Uterus (tissue), 4 donors: ENCODE measurements at places on chromosomes 12 and 14.

GRCh38 chr12:93722835-93723567 is 45.8 kb downstream of the CRADD start:
- DNase-seq: no peak

DNA sequence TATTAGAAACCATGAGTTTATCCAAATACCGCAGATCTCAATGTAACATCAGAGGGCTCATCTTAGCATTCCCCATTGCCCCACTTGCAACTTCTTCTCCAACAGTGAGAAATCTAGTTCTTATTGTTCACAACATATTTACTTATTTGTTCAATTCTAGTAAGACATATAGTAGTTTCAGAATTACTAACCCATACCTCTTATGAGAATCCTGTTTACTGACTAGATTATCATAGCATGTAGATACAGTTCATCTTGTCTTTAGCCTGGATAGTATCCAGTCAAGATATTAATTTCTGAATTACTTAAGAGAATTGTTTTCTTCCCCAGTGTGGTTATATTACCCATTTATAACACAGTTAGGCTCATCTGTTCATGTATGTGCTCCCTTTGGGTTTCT is 80.6 kb downstream of the NIN start:
- DNase-seq: no peak

DNA sequence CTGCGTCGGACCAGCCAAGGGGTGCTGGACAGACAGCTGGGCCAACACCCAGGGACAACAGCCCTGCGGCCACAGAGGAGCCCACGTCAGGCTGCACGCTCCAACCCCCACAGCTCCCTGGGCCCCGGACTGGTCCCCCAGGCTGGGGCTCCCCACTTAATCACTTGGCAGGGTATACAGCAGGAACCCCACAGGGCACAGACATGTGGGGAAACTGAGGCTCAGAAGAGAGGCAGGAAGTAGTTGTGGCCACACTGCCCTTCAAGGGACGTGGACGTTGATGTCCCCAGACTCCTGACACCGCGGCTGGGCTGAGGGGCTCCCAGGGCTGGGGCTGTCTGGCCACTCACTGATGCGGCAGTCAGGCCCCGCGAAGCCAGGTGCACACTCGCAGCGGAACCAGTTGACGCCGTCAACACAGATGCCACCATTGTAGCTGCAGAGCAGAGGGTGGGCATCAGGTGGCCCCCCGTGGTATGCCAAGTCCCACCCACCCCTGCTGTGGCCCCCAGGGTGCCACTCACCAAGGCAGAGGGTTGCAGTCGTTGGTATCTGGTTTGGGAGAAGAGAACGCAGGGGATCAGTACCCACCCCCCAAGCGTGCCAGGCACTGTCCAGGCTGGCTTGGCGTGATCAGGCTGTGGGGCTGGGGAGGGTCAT is 21.5 kb downstream of the JAG2 start:
- DNase-seq: no peak

DNA sequence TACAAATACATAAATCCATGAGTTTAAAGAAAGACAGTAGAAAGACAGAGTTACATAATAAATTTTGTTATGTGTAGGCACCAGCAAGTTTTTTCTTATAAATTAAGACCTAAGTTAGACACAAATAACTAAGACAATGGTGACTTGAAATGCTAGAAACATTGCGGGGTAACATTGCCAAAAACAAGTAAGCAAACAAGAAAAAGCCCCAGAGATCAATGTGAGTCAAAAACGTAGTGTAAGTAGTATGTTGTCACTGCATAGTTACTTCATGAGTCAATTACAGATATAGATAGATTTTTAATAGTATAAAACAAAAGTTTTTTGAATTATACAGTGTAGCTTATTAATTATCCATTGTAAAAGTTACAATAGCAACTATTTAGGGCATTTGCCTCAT is 83.4 kb downstream of the CNTN1 start:
- no peak for DNase-seq

DNA sequence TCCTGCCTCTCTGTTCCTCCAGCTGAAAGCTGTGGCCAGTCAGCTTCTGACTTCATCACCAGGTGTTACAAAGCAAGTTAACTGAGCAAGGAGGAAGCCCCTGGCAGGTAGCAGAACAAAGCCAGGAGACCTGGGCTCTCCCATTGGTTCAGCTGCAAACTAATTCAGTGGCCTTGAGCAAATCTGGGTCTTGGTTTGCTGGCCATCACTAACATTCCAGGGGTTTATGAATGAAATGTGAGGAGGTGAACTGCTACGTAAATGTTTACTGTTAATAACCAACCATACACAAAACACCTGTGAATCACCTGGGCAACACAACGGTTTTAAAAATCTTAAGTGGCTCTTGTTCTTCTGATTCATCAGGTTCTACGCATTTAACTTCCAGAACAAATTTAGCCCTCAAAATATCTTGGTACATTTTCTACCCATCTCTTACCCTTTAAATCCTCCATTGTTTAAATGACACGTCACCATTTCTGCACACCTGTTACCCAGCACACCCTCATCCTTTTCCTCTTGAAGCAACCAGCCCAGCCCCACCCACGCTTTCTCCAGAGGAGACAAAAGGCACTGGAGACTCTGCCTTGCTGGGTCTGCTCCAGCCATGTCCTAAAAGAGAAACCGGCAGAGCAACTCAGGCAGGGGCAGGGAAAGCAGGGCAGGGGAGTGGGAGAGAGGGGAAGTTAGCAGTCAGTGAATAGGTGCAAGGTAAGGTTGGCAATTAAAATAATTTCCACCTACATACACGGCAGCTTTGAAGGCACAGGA is 49.3 kb upstream of the TSPAN11 start:
- no peak for DNase-seq

GRCh38 chr14:92323916-92324818 is 1.2 kb downstream of the SLC24A4 start:
- no peak for DNase-seq

GRCh38 chr12:10151621-10152020 is 20.3 kb downstream of the OLR1 start:
- DNase-seq: no peak

DNA sequence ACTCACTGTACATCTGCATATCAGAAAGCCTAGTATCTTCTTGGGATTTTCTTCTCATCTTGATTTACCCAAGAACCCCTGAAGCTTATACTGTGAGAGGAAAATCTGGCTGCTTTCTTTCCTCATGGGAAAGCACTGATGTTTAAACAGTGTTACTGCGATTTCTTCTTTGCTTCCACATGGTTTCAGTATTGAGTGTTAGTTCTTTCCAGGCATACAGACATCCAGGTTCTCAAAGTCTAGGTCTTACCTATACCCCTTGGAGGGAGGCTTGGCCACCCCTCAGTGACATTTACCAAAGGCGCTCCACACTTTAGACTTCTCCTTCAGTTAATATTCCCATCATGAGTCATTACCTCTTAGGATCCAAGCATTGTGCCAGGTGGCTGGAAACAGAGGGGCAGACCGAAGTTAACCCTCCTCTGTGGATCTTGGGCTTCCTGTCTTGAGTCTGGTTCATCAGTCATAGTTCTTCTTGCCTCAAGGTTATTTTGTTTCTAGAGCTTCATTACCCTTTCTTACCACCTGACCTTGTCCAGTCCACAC is 79.1 kb downstream of the TMEM117 start:
- DNase-seq: no peak

DNA sequence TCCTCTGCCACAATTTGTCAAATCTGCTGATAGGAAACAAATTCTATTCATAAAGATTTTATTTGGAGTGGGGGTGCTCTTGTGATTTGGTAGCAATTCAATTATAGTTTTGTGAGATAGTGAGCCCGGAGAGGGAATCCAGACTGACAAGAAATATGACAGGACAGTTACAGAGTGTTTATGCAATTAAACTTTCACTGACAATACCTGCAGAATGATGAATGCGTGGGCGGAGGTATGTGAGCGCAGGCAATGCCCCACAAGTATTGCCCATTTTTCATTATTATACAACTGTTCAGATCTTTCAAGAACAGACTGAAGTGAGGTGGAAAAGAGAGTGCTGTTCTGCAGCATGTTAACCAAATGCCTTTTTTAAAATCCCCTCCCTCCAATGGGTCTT is 259.0 kb downstream of the EGLN3 start:
- no peak for DNase-seq

- no peak for DNase-seq
Measured at GRCh38 chr12:27261866-27262265, 17.8 kb downstream of the STK38L start.

GRCh38 chr14:58638231-58639197 is 752 bp downstream of the DACT1 start:
- peak; percentile 25 for DNase-seq

DNA sequence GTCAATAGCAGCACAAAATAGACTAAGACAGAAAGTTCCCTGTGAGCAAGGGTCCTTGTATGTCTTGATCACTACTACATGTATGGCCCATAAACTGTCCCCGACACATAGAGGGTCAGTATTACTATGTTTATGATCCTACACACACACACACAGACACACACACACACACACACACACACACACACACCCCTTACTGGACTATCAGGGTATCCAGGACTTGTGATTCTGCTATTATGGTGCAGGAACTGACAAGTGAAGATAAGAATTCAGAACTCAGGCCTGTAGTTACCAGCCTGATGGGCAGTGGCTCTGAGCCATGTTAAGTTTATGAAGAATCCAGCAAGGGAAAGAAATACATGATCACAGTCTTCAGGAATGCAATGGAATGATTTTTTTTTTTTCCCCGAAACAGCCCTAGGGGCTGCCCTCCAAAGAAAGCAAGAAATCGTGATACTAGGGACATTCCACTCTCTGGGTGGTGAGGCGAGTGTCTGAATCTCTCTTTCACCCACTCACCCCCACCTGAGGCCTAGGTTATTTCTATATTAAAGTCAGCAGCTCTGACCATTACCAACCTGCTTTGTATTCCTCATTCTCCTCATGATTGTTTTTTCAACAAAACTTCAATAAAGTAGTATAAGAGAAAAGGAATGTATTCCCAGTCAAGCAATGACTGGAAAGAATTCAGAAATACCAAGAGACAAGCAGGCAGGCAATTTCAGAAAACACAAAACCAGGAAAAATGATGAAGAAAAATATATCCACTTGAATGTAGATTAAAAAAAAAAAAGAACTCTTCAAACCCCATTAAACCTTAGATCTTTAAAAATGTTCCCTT is 105.8 kb downstream of the AVPR1A start:
- no peak for DNase-seq

DNA sequence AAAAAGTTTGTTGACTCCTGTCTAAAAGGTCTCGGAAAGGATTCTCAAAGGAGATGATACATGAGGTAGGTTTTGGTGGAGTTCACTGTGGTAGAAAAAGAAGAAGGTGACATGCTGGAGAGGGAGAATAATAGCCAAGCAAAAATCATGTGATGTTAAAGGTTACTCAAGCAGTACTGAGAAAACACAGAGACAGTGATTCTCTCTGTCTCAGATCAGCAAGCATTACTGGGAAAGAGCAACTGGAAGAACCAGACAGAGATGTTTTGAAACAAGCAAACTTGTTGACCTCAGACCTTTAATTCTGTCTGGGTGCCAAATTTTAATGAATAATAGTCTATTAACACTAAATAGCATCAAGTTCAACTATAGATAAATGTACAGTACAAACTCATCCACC is 183.5 kb upstream of the PLEKHG7 start:
- no peak for DNase-seq

- peak; percentile 44 for DNase-seq
Measured at GRCh38 chr12:7190268-7191055, 976 bp downstream of the PEX5 start.

GRCh38 chr14:33556382-33557121 is 394.3 kb downstream of the EGLN3 start:
- DNase-seq: no peak

- DNase-seq: peak; percentile 95
Measured at GRCh38 chr12:122078141-122079032, at the start of gene MLXIP. Gene MLXIP (plus strand): TSS chr12:122078756. CDS start chr12:122078854, 98 bp downstream.

- DNase-seq: peak; percentile 62
Measured at GRCh38 chr12:130952171-130952954, 1.3 kb upstream of the ADGRD1 start.

DNA sequence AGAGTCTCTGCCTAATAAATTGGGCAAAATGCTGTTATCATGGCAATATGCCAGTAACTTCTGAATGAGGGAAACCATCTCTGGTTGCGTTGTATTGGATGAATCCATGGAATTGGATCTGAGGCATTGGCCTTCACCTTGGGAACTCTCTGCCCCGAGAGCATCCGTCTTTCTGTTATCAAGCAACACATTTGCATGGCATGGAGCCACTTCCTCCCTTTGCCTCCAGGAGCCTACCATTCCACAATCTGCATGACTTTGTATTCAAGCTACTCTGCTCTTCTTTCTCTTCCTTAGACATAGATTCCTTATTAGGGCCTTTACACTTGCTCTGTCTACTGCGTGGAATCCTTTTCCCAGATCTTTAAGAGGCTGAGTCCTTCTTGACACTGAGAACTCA is 57.2 kb downstream of the RIC8B start:
- no peak for DNase-seq

DNA sequence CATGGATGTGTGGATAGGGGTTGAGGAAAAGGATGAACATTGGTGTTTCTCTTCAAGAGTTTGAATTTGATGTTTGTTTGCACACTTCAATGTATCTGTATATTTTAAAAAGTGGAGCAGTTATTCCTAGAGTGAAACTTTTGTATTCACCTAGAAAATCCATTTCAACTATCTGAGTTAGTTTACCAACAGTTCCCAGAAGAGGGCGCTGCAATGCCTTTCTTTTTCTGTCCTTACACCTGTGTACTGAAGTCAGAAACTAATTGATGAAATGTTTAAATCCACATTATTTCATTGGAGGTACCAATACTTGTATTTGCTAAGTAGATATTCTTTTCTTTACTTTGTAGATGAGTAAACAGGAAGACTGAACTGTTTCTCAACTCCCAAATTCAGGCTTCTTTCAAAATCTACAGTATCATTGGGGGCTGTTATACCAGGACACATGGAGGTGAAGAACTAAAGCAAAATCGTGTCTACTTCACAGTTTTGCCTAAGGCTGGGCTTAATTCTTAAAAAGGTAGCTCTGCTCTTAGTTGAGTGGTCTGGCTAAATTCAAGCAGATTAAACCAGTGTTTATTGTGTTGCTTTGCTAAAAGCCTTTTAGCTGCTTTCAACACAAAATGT is 26.6 kb upstream of the KLRB1 start:
- DNase-seq: peak; percentile 56

GRCh38 chr14:89855961-89856656 is 98.4 kb downstream of the EFCAB11 start:
- no peak for DNase-seq
